ENCODE measurements at places on chromosomes 4 and X.

GRCh38 chrX:97551821-97552220 lies 668.1 kb downstream of the RPA4 start:
- DNase-seq: no peak

GRCh38 chr4:90641861-90642599 lies 514.8 kb downstream of the CCSER1 start:
- DNase-seq: no peak

GRCh38 chr4:80128941-80129340 lies 55.9 kb upstream of the ANTXR2 start:
- no peak for DNase-seq

- DNase-seq: no peak
Observed at GRCh38 chr4:76091052-76091451, 16.5 kb downstream of the ART3 start.

DNA sequence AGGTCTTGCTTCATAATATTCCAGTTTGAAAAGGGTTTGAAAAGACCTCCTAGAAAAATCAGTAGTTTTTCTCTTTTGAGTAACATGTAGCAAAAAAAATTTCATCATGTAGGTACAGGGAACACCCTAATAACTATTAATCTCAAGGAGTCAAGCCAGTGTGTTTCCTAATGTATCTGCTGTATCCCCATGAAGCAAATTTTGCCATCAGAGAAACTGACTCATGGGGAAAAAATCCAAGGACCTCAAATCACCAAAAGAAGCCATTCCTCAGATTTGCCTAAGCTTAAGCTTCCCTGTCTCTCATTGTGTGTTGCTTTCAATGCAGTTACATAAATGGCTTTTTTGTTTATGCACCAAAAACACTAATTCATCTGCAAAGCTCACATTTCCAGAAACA lies 29.7 kb downstream of the F9 start:
- DNase-seq: no peak

DNA sequence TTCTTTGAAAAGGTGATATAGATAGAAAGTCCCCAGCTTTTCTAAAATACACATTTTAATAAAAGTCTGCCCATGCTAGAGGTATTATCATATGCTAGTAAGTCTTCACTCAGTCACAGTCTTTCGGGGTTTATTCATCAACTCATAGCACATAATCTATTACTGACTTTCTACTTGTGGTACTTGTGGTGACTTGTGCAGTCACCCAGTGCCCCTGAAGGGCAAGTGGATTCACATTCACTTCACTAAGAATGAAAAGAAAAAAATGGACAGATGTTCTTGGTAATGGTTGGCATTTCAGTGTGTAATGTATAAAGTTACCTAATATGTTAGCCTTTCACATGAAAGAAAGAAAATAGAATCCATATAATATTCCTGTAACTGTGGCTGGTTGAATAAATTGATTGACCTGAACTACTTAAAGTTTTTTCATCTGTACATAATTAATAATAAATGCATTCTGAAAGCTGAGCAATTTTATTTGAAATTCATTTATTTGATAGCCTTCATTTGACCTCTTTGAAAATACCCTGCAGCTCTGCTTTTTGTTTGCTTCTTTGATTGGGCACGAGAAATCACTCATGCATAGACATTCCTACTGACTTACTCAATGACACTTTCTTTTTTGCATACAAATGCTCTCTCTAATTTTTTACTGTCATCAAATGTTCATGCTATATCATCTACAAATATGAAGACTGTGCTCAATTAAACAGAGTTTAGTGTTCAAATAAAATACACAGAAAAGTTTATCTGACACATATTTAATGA lies 39.5 kb upstream of the ZNF330 start:
- DNase-seq: no peak

DNA sequence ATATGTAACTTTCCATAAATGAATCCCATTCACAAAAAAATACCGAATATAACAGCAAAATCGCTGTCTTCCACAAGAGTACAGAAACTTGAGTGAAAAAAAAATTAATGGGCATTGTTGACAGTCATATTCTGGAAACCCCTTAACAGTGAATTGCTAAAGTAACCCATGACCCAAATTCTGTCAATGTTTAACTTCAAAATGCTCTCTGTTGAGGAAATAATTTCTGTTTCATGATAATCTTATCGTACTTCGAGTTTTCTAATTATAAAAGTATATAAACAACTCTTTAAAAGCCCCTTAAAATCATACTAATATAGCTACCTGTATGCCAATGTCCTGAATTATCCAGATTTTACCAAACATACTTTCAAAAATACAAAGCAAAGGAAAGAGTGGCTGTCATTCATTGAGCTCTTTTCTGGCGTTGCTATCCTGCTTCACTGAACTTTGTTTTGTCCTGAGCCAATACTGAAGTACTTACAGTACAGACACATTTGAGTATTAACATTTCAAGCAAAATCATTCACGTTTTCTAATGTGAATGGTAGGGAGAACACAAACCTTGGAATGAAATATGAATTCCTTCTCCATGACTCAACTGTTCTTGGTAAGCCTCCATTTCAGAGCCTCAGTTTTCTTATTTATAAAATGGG lies 2.4 kb downstream of the XAGE3 start:
- no peak for DNase-seq

DNA sequence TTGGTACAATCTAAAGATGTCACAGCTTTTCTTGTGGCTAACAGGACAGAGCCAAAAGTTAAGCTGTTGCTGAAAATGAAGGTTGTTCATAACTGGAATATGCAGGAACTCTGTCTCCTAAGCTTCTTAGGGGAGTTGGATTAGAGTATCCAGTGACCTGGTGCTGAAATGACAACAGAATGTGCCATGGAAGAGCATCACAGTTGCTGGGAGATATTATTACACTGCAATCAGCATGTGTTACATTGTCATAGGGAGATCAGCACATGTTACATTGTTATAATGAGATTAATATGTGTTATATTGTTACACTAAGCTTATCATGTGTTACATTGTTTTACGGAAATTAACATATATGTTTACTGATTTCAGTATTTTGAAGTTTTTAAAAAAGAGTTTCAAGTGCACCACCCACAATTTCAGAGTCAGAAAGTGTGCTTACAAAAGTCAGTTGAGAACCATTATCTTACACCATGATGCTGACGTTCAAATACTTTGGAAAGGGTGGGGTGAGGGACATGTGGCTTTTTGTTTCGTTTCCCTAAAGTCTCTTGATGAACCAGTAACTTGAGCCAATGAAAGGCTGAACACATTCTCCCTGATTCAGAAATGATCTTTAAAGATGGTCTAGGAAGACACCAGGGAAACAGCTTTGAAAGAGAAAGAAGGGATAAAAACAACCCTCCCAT lies 113.4 kb downstream of the DRD5 start:
- no peak for DNase-seq

DNA sequence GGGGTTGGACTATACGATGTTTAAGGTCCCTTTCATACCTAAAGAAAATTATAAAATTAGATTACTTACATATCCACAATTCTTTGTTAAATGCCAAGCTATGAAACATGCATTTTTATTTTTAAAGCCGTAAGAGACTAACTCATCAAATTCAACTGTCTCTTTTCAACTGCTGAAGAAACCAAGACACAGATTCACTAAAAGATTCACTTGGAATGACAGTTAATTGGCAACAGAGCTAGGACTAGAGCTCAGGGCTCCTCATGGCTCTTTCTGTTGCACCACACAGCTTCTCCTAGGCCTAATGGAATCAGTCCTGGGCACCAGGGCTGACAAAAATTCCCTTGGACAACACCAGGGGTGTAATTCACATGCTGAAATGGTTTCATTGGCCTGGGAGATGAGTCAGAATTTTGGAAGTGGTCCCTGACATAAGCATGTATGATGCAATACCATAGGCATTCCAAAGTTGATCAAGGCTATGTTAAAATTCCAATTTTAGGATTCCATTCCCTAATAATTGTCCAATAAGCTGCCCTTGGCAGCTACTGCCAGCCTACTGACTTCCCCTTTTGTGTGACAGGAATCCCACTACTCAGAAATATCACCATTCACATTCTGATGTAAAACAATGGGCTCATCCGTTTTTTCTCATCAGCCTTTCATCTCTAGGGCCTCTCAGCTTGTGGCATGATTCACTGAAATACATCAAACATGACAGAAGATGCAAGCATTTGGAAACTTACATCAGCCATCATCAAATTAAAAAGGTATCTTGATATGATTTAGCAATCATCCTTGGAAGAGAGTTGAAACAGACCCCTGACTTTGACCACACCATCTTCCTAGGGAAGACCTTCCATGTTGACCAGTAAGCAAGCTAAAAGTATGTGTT lies 54.2 kb downstream of the PLAC1 start:
- DNase-seq: no peak

GRCh38 chr4:89263265-89263664 lies 44.3 kb downstream of the GPRIN3 start:
- DNase-seq: no peak

- DNase-seq: no peak
Observed at GRCh38 chr4:13640149-13640940, 12.8 kb upstream of the BOD1L1 start.

GRCh38 chr4:22238742-22239141 lies 277.1 kb downstream of the ADGRA3 start:
- no peak for DNase-seq

DNA sequence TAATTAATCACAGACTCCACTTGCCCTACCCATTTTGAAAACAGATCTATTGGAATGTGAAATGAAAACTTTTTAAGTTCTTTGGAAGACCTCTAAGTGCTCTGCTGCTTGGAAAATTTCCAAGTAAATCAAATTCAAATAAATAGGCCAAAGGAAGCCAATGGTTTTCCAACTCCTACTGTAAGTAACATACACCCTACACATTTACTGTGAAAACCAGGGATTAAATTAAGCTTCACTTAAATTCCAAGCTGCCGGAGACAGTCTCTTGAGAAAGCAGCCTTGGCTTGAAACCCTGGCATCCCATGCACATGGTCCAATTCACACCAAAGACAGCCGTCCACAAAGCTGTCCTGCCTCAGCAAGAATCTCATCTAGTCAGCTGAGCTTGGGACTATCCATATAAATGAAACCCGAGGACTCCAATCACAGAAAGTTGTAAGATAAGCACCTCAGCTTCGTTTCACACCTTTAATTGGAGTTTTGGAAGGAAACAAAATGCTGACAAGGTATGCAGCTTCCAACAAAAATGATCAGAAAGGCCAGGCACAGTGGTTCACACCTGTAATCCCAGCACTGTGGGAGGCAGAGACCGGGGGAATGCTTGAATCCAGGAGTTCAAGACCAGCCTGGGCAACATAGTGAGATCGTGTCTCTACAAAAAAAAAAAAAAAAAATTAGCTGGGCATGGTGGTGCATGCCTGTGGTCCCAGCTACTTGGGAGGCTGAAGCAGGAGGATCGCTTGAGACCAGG lies 88.6 kb downstream of the APBB2 start:
- no peak for DNase-seq

DNA sequence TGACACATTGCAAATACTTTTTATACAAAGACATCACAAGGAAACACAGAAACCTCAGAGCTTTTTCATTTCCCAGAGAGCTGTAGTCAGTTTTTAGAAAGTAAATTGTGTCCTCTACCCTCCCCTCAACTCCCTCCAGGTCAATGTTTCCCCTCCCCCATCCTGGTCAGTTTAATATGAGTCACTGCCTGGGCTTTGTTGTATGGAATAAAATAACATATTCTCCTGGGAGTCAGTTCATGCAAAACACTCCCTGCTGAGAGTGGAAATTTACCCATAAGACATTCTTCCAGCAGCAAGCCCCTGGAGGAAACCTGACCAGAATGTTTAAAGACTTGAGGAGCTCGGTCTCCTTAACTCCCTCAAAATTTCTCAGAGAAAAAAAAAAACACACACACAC lies 270.1 kb upstream of the LDB2 start:
- DNase-seq: no peak

- DNase-seq: no peak
Observed at GRCh38 chr4:76718831-76719230, 179.1 kb downstream of the SOWAHB start.

DNA sequence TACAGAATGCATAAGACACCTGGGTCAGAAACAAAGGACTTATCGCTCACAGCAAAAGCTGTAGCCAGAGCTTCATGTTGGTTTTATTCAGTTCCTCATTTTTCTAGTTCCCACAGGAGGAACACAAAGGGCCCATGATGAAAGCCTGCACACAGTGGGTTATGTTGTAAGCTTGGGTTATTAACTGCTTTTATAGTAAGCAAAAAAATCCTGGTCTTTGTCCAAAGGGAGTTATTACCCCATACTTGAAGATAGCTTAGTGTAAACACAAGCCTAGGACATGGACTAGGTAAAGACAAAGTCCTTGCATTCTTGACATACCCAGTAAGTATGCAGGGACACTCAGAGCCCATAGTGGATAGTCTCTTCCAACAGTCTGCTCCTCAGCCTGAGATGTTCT lies 11.7 kb downstream of the BBS12 start:
- DNase-seq: no peak

DNA sequence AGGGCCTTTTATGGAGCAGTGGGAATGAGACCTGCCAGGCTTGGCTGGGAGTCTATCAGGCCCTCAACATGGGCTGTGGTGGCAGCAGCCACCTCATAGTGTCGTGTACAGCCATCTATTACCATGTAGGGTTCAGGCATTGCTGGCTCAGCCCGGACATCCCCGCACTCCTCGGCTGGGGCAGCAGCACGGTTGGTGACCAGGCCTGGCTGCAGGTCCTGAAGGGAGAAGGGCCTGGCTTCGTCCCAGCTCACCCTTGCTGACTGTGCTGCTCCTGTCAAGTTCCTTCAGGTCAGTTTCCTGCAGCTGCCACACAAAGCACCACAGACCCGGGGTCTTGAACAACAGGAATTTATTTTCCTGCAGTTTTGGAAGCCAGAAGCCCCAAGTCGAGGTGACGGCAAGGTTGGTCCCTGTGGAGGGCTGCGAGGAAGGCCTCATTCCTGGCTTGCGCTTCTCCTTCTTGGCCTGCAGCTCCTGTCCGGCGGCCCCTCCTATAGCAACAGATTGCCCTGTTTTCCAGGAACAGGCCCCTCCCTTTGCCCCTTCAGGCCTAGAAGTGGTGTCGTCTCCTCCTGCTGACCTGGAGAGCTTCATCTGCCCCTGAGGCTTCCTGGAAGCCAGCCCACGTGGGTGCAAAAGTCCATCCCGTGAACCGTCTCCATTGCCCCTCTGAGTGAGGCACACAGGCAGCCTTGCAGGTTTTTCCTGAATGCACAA lies 25.2 kb upstream of the SORCS2 start:
- DNase-seq: no peak
